ENCODE measurements at places on chromosomes 11 and 22.

DNA sequence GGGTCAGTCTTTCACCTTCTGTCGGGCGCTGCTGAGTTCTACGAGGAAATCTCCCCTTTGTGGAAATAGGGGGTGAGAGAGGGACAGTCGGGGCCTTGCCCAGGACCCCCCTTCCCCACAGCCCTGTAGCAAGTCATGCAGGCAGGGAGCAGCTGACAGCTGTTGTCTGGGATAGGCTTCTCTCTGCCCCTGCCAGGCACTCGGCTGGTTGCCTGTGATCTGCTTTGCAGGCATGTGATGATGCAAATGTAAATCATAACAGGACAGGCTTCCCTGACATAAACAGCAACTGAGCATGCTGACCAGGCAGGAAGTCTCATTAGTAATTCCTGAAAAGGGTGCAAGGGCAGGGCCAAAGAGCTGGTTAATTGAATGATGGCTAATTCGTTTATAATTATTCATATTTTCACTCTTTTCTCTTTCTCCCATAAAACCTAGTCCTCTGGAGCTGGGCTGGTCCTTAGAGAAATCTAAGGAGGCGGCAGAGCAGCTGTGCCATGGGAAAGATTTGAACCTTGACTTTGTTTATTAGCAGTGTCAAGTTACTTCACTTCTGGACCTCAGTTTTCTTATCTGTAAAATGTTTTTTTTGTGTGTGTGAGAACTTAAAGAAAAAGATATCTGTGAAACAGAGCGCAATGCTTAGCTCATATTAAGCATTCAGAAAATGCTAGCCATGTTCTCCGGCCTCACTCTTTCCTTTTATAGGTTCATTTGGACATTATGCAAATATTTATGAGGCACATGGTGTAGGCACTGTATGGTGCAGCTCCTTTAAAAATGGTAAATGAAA, 129.7 kb downstream of the LDLRAD3 start:
- DNase-seq: no peak

DNA sequence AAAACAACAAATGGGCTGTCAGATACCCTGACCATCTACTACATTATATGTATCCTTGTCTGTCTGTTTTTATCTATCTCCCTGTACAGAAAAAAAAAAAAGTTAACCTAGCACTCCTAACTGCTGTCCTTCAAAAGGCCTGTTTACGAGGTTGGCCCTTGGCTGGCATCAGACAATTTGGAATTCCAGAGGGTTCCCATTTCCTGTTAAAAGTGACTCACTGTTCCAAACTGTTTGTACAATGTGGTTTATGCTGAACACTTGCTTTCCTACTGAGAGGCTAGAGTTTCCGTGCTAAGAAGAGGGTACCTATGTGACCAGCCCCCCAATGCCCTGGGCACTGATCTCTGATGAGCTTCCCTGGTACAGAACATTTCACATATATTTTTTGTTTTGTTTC, 65.9 kb upstream of the HMGXB4 start:
- DNase-seq: no peak

- peak; percentile 69 for DNase-seq
Observed at GRCh38 chr22:40176921-40177737, 596 bp upstream of the TNRC6B start.

- DNase-seq: no peak
Observed at GRCh38 chr11:117218133-117218915, 13.5 kb downstream of the PCSK7 start.

DNA sequence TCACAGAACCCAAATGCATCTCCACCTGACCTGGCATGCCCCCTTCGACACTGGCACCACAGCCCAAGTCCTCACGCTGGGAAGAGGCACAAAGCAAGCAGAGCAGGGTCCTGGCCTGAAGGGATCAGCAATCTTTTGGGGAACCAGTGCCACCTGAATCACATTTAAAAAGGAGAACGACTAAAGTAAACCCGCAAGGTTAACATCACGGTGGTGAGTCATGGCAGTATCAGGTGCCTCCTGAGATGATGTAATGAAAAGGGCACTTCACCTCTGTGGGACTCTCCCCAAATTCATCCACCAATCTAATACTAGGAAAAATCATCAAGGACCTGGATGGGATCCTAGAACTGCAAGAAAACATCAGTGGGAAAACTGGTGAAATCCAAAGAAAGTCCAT, 44.9 kb downstream of the PACSIN2 start:
- DNase-seq: no peak

GRCh38 chr22:44862281-44862680, 109.9 kb downstream of the ARHGAP8 start:
- no peak for DNase-seq

DNA sequence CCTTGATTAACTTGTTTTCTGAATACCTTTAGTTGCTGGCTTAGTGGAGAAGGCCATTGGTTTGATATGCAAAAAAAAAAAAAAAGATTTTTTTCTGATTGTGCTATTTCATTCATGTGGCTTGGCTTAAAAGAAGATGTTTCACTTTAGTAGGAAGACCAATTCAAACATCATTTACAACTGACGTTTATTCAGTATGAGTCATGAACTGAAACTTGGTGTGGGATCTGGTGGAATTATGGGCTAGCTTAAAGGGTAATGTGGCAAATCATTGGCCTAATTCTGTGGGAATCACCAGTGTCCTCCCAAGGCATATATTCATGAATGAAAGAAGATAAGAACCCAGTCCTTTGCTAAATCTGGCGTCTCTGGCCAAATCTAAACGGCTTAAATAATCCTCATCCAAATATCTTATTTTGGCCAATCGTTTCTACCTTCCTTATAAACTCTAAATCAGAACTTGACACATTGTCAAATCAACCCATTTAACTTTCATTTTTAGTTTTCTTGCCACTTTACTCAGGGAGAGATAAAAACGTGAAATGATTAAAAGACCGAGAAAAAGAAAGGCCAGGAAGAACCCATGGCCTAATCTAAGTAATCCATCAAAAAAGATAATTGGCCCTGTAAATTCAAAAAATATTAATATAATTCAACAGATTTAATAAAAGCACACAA, 77.0 kb downstream of the DDIAS start:
- no peak for DNase-seq

- DNase-seq: no peak
Observed at GRCh38 chr22:26845021-26845743, 187.8 kb downstream of the MIAT start.
